Esophagus squamous epithelium (tissue), 5 donors: ENCODE measurements at places on chromosomes 4 and X.

GRCh38 chr4:4762909-4763821 lies 96.3 kb upstream of the MSX1 start:
- no peaks in the 10 kb centered on the region for H3K36me3 ChIP-seq
- H3K27ac ChIP-seq = no peak overlapping the region
- DNase-seq = no peak
- H3K27me3 ChIP-seq = no peaks in the 10 kb centered on the region
- no peak overlapping the region for H3K4me3 ChIP-seq

- H3K4me3 ChIP-seq = peak overlapping the region; percentile 57
- H3K27ac ChIP-seq = peak overlapping the region; percentile 38
- peaks cover 7% of the 10 kb centered on the region for H3K4me1 ChIP-seq
- H3K27me3 ChIP-seq = no peaks in the 10 kb centered on the region
- H3K36me3 ChIP-seq = no peaks in the 10 kb centered on the region
These were observed 577 bp downstream of the BGN start for GRCh38 chrX:153495362-153495751.

DNA sequence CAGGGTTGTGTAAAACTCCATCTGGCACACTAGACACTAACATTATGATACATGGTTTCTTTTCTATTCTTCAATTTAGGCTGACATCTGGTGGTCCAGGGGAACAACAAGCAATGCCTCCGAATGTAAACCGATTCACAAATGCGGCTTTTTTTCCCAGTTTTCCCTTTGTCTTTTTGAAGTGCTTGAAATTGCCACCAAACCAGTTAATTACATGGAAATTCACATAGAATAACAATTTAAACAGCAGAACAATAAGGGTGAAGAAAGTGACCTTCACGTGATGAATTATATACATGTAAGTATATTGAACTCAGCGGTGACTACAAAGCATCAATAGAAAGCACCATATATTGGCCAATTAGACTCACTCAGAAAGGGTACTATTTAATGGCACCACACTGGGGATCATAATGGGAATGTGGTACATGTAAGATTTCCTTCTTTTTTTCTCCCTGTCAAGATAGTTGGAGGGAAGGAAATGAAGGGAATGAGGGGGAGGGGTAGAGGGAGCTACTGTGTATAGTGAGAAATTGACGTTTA lies 103.9 kb downstream of the MMRN1 start:
- H3K27ac ChIP-seq = no peak overlapping the region
- H3K4me1 ChIP-seq = no peaks in the 10 kb centered on the region

GRCh38 chrX:28085653-28086052 lies 104.4 kb upstream of the DCAF8L1 start:
- H3K36me3 ChIP-seq = no peaks in the 10 kb centered on the region
- no peak for DNase-seq
- no peak overlapping the region for H3K4me3 ChIP-seq
- H3K4me1 ChIP-seq = no peaks in the 10 kb centered on the region

DNA sequence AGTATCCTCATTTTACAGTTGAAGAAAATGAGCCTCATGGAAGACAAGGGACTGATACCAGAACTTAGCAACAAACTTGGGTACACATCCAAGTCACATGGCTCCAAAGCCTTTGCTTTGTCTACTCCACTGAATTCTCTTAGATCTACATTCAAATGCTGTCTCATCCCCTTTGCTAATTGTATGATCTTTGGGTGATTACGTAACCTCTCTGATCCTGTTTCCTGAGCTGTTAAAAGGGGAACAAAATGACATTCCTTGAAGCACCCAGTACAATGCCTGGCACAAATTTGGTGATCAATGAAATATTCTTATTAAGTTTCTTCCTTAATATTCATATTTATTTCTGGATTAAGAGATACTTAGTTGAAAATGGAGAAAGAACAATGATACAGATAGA lies 5.9 kb upstream of the HPGD start:
- H3K27me3 ChIP-seq = no peaks in the 10 kb centered on the region
- no peak overlapping the region for H3K4me3 ChIP-seq
- no peak overlapping the region for H3K27ac ChIP-seq
- peaks cover 22% of the 10 kb centered on the region for H3K4me1 ChIP-seq
- H3K36me3 ChIP-seq = no peaks in the 10 kb centered on the region

GRCh38 chr4:36323816-36324419 lies 42.5 kb downstream of the DTHD1 start:
- no peaks in the 10 kb centered on the region for H3K4me1 ChIP-seq
- no peaks in the 10 kb centered on the region for H3K36me3 ChIP-seq
- no peak for DNase-seq
- no peak overlapping the region for H3K4me3 ChIP-seq
- H3K27ac ChIP-seq = no peak overlapping the region
- no peaks in the 10 kb centered on the region for H3K27me3 ChIP-seq

- DNase-seq = no peak
- H3K4me1 ChIP-seq = no peaks in the 10 kb centered on the region
- no peaks in the 10 kb centered on the region for H3K36me3 ChIP-seq
- no peak overlapping the region for H3K4me3 ChIP-seq
These were observed 1342.9 kb downstream of the ADGRL3 start for GRCh38 chr4:62543002-62543401.

DNA sequence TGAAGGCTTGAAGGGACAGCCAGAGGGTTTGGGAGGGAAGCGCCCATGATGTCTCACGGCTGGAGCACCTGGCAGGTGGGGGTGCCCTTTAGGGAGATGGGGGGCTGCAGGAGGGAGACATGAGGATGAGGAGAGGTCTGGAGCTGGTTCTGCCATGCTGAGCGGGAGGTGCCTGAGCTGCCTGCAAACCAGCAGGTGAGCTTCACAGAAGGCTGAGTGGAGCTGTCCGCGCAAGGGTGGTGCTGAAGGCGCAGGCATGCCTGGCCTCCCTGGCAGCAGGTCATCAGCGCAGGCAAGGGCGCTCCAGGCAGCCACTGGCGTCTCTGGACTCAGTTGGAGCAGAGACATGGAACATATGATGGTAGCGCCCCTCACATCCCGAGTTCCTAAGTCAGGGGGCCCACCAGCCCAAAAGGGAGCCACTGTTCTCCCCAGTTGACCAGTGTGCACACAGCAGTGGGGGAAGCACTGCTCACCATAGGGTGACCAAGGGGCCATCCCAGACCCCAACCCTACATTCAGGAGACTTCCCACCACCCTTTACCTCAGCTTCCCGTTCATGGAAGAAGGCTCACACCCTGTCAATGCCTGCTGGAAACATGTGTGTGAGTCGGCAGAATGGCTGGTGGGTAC lies 25.8 kb downstream of the ADRA2C start:
- no peaks in the 10 kb centered on the region for H3K36me3 ChIP-seq
- no peak overlapping the region for H3K27ac ChIP-seq
- DNase-seq = no peak
- no peaks in the 10 kb centered on the region for H3K27me3 ChIP-seq
- no peak overlapping the region for H3K4me3 ChIP-seq

GRCh38 chrX:115564243-115564642 lies 3.3 kb downstream of the PLS3 start:
- H3K27ac ChIP-seq = peak overlapping the region; percentile 5
- no peak overlapping the region for H3K4me3 ChIP-seq
- no peaks in the 10 kb centered on the region for H3K27me3 ChIP-seq
- no peak for DNase-seq
- H3K4me1 ChIP-seq = no peaks in the 10 kb centered on the region
- no peaks in the 10 kb centered on the region for H3K36me3 ChIP-seq

DNA sequence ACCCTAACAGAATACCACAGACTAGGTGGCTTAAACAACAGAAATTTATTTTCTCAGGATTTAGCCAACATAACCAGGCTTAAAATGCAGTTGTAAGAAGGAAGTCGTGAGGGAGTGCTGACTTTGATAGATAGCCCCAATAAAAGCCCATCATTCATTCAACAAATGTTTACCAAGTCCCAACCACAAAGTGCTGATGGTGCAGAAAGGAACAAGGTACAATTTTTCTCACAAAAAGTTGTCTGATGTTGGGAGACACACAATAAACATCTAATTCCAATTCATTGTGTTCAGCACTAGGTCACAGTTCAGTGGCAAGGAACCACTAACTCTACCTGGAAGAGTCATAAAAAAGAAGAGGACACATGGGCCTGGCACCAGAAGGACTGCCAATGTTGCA lies 42.2 kb downstream of the AKAP4 start:
- DNase-seq = no peak
- no peaks in the 10 kb centered on the region for H3K4me1 ChIP-seq
- no peak overlapping the region for H3K4me3 ChIP-seq
- no peaks in the 10 kb centered on the region for H3K27me3 ChIP-seq
- H3K27ac ChIP-seq = no peak overlapping the region

DNA sequence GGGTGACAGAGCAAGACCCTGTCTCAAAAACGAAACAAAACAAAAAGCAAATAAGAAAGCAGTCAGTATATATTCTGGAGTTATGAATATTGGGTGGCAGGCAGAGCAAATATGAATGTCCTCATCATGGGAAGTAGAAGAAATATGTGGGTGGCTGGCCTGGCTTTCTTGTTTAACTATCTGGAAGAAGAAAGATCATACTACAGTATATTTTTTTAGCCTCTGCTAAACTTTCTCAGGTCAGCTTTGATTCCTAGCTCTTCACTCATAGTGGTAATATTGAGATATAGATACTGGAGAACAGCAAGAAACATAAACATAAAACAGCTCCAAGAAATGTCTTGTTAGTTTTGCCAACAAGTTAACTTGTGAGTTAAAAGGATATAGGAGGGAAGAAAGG lies 192.5 kb downstream of the SOWAHB start:
- no peaks in the 10 kb centered on the region for H3K27me3 ChIP-seq
- no peak for DNase-seq
- H3K4me1 ChIP-seq = peaks cover 39% of the 10 kb centered on the region
- H3K27ac ChIP-seq = peak overlapping the region; percentile 63
- H3K4me3 ChIP-seq = no peak overlapping the region

DNA sequence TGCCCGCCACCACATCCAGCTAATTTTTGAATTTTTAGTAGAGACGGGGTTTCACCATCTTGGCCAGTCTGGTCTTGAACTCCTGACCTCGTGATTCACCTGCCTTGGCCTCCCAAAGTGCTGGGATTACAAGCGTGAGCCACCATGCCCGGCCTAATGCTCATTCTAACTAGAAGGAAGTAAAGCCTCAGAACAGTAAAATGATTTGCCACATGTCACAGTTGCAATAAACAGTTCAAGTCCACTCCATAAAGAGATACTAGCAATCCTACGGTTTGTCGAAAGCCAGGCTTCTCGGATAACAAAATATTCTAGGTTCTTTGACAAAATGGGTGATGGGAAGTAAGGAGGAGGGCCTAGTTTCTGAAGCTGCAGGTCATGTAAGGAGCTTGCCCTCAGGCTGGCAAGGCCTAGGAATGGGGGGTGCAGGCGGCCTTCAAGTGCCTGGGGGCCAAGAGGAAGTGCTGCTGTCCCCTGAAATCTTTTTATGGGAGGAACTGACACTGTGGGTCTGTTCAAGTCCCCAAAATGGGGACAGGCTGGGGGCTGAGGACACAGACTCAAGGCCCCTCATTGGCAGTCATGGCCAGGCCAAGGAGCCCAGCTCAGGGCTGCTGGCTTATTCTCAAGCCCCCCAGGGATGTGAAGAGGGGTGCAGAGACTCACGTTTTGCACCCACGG lies 31.8 kb upstream of the ACSL1 start:
- H3K27me3 ChIP-seq = peaks cover 1% of the 10 kb centered on the region
- no peaks in the 10 kb centered on the region for H3K4me1 ChIP-seq
- no peak overlapping the region for H3K4me3 ChIP-seq
- DNase-seq = no peak

DNA sequence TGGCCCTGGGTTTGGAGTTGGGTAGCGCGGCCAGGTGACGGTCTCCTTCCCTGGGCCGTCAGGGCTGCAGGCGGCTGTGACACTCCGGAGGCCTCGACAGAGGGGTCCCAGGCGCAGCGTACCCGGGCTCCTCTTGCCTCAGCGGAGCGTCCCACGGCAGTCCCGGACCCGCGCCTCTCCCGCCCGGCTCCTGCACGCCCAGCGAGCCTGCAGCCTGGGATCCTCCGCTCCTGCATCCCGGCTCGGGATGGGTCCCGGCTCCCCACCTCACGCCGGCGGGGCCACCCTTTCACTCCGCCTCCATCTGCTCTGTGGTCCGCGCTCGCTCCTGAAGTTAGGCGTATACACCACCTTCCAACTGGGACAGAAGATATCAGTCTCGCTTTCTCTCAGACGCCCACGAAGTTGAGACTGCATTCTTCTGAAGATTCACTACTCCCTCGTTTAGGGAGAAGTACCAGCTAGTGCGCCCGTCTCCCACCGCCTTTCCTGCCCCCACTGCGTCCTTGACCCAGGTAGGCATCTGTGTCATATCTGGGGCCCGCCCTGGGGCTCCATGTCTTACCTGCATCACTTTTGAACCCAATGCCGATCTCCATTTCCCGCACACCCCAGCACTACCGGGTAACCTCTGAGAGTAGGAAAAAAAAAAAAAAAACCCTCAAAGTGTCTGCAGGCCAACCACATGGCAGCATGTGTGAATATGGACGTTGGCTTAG lies 32.3 kb upstream of the KDR start:
- no peak for DNase-seq
- H3K36me3 ChIP-seq = no peaks in the 10 kb centered on the region
- no peaks in the 10 kb centered on the region for H3K27me3 ChIP-seq
- H3K4me3 ChIP-seq = peak overlapping the region; percentile 41
- no peaks in the 10 kb centered on the region for H3K4me1 ChIP-seq

DNA sequence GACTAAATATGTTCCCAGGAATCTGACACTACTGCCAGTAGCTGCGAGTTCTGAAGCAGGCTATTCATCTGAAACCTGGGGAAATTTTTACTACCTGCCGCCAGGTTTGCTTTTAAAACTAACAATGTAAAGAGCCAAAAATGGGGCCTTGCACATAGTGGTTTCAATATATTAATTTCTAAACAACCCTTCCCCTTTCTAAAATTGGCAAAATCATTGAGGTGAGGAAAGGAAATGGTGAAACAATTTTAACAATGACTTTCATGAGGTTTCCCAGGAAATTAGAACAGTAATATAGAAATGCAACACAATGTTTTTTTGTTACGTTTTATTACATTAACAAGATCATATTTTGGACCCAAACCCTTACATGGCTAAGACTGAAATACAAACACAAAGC lies 21.3 kb downstream of the FANCB start:
- H3K4me1 ChIP-seq = peaks cover 3% of the 10 kb centered on the region
- H3K4me3 ChIP-seq = no peak overlapping the region
- no peak overlapping the region for H3K27ac ChIP-seq
- H3K27me3 ChIP-seq = no peaks in the 10 kb centered on the region
- no peak for DNase-seq
- H3K36me3 ChIP-seq = no peaks in the 10 kb centered on the region

GRCh38 chr4:99022566-99022965 lies 27.0 kb downstream of the METAP1 start:
- H3K4me3 ChIP-seq = no peak overlapping the region
- no peak overlapping the region for H3K27ac ChIP-seq
- no peak for DNase-seq
- H3K27me3 ChIP-seq = no peaks in the 10 kb centered on the region
- H3K4me1 ChIP-seq = peaks cover 42% of the 10 kb centered on the region
- H3K36me3 ChIP-seq = no peaks in the 10 kb centered on the region

DNA sequence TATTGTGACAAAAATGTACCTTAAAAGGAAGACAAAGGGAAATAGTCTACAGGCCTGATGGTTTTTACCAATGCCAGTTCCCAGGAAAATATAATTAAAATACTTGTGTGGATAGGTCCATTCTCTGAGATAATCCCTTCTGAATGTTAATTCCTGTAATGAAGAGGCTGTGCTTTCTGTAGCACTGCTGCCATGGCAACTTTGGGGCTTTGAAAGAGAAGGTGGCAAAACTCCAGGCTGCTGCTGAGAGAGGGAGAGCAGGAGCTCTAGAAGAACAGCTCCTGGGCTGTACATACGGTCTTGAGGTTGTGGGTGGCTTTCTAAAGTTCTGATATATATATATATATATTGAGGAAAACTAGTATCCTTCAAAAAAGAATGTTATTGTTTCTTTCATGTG lies 125.4 kb downstream of the PDLIM5 start:
- H3K27me3 ChIP-seq = no peaks in the 10 kb centered on the region
- H3K4me1 ChIP-seq = no peaks in the 10 kb centered on the region
- H3K27ac ChIP-seq = no peak overlapping the region
- no peak for DNase-seq
